ENCODE measurements at places on chromosomes 11 and 22.

GRCh38 chr11:28834877-28835276, 726.7 kb downstream of the METTL15 start:
- DNase-seq, result no peak

- no peak for DNase-seq
These were observed 3.4 kb upstream of the TAGLN start for GRCh38 chr11:117195761-117196160.

DNA sequence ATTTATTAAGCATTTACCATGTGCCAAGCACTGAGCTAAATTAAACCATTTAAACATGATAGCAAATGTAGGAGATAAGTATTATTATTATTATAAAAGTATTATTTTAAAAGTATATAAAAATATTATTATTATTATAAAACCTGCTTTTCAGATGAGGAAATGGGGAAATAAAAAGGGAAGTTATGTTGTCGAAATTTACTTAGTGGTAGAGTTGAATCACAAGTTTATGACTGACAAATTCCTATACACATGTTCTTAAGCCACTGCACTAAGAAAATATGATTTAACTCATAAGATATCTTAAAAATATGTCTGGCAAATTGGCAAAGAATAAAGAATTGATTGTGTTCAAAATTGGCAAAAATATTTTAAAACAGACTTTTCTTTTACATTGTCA, 53.8 kb downstream of the CASP12 start:
- DNase-seq, result no peak

GRCh38 chr11:65104628-65105027, 7.0 kb upstream of the TM7SF2 start:
- DNase-seq, result no peak

GRCh38 chr11:73359930-73360742, 16.1 kb upstream of the RELT start:
- no peak for DNase-seq

DNA sequence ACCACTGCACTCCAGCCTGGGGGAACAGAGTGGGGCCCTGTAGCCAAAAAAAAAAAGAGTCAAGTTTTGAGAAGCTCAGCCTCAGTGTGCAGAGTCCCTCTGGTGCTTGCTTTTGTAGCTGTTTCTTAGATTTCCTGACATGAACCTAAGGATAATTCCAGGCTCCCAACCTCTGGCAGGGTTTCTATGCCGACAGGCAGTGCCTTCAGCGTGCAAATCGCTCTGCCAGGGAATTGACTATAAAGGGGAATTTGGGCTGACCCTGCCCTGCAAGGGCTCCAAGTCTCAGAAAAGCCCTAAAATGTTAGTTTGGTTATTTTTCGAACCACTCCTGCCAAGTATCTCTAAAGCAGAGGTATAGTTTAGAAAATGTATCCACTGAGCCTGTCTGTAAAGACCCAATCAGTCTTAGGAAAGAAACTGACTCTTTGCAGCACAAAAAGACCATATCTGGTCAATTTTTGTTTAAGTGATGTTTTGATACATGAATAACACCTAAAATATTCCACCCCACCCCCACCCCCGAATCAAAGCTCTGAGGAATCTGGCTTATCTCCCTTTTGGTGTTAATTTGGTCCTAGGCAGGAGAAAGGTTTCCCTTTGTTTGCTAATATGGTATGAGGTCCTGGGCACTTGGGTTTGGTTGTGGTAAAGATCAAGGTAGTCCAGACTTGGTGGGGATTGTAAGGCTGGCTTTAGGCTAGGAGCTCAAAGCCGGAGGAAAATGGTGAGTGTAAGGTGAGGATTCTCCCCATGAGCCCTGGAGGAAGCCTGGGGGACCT, 49.7 kb downstream of the ANO1 start:
- no peak for DNase-seq

DNA sequence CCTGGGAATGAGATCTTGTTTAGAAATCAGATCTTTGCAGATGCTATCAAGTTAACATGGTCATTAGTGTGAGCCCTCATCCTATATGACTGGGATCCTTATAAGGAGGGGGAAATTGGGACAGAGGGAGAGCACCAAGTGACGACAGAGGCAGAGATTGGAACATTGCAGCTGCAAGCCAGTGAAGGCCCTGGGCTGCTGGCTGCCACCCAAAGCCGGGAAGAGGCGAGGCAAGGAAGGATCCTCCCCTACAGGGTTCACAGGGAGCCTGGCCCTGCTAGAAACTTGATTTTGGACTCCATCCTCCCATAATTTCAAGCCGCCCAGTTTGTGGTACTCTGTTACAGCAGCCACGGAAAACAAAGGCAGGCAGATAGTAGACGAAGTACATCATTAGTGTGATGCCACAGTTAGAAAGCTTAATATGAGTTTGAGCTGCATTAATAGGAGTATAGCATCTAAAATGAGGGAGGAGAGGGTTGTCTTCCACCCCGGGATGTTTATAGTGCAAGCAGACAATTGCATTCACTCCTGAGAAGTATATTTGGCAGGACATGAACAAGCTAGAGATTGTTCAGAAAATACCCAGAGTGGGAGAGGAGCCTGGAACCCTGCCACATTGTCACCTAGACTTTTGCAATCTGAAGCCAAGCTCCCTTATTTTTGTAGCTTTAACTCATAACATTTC, 56.8 kb upstream of the CLMP start:
- no peak for DNase-seq

DNA sequence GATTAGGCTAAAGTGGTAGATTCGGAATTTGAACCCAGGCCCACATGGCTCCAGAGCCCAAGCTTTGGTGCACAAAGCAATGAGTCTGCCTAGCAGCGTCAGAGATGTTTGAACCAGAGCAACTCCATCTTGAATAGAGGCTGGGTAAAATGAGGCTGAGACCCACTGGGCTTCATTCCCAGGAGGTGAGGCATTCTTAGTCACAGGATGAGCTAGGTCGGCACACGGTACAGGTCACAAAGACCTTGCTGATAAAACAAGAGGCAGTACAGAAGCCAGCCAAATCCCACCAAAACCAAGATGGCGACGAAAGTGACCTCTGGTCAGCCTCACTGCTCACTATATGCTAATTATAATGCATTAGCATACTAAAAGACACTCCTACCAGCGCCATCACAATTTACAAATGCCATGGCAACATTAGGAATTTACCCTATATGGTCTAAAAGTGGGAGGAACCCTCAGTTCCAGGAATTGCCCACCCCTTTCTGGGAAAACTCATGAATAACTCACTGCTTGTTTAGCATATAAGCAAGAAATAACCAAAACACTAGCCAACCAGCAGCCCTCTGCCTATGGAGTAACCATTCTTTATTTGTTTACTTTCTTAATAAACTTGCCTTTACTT, 40.3 kb upstream of the DAGLA start:
- no peak for DNase-seq

All from CD4-positive, alpha-beta T cell treated with Interleukin-10 for 1 hour (primary cell).